Renal pelvis (tissue), 12 donors: ENCODE measurements at places on chromosomes 11 and 22.

- DNase-seq = no peak
Observed at GRCh38 chr11:127492029-127492428, 491.5 kb upstream of the KIRREL3 start.

GRCh38 chr22:25359601-25360261 is 140.3 kb downstream of the CRYBB2 start:
- DNase-seq = no peak

DNA sequence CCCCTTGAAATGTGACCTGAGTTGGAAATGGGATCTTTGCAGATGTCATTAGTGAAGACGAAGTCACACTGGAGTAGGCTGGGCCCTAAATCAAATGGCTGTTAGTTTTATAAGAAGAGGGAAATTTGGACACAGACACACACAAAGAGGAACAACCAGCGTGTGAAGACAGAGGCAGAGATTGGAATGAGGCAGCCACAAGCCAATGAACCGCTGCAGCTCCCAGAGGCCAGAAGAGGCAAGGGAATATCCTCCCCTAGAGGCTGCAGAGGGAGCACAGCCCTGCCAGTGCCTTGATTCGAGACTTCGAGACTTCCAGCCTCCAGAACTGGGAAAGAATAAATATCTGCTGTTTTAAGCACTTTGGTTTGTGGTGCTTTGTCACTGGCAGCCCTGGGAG is 484.5 kb downstream of the MN1 start:
- no peak for DNase-seq

GRCh38 chr22:41092023-41092817 is at the start of gene EP300:
EP300 (plus strand) TSS chr22:41092592; CDS start chr22:41093005, 413 bp downstream.
- DNase-seq = peak; percentile 84

- DNase-seq = no peak
Observed at GRCh38 chr22:32950366-32950765, 107.8 kb downstream of the SYN3 start.

DNA sequence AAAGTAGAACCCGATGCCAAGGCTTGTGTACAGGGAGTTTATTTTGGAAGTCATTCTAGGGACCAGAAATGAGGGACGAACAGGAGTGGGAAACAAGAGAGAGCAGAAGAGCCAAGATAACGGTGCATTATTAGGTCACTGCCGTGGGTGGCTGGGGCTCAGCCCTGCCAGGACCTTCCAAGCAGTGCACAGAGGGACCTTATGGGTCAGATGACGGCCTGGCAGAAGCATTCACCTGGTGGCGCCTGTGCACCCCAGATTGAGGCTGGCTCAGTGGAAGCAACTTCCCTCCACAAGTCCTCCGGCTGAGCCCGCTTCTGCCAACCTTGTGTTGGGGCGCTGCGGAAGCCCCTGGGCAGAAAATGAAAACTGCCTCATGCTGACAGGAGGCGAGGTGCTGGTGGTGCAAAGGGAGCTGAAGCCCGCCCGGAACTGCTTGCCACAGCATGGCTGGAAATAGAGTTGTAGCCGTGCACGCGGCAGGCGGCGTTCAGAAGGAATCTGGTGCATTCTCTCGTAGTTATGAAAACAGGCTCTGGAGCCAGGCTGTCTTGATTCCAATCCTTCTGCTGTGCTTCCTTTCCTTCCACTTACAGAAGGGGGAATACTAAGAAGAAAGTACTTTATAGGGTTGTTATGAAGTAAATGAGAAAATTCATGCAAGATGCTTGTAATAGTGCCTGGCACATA is 22.2 kb upstream of the TP53I11 start:
- DNase-seq = no peak

DNA sequence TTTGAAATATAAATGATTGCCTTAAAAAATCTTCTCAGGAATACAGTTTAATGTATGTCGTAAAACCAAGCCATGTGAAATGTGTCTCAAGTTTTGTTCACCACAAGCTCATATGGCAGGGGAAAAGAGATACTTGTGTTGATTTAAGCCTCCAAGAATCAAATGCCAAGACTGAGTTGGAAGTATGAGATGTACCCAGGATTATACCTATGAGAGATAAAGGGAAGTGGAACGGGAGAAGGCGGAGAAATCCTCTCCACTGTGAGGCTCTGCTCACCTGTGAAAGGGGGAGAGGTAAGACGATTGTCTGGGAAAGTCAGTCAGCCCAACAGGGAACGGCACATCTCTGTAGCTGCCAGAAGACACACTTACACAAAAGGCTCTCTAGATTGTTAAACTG is 124.8 kb downstream of the TRPC6 start:
- no peak for DNase-seq

DNA sequence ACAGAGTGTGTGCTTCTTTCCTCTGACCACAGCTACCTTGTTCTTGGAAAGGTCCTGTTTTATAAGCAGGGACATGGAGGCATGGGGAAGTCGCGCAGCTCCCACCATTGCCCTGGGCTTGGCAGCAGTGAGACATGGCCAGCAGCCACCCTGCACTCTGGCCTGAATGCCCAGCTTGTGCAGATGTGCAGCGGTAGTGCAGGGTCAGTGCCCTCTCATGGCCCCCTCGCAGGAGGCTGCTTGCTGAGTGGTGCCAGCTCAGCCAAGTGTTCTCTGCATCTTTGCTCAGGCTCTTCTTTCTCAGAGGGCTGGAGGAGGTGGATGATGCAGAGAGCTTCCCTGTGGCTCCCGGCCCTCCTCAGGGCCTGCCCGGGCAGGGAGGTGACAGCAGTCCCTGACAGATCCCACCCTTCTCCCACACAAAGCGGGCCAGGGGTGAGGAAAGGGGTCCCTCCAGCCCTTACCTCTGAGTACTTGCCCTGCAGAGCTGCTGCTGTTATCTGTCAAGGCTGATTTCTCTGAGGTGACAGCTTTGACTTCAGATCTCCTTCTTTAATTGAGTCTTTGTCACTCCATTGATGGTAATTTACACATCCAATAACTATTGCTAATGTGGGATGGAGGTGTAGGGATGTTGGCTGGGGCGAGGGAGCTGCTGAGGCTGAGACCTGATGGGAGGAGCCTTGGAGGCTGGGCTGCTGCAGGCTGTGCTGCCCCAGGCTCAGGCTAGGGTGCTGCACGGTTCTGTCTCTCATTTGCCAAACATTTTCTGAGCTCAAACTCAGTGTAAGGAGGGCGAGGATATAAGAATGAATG is 47.4 kb upstream of the B3GAT1 start:
- no peak for DNase-seq

- no peak for DNase-seq
Observed at GRCh38 chr11:72141066-72141465, 5.5 kb downstream of the FOLR3 start.

DNA sequence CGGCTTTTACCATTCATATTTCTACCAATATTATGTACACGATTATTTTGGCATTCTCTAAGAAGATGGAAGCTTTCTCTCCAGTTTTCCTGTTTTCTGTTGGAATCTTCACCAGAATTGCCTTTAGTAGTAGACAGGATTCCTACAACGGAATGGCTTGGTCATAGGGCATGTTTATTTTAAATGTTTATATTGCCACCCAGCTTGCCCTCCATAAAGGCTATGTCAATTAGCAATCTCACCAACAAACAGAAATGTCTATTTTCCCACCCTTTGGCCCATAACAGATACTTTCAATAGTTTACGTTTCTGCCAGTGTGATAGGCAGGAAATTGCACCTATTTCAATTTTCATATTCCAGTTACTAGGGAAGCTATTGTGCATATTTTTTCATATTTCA is 893.5 kb downstream of the NTM start:
- no peak for DNase-seq

DNA sequence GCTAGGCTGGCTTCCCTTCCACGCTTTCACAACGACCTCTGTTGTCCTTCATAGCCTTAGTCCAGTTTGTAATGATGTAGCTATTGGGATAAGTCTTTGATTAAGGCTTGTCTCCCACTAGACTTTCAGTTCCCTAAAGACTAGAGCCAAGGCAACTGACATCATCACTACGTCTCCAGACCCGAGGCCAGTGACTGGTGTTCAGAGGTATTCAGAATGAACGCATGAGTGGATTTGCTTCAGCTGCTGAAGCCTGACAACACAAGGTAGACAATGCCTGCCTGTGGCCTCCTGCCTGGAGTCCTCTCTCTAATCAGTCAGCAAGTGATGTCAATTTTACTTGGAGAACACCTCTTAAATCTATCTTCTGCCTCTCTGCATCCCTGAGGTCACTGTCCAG is 13.6 kb downstream of the EFCAB6 start:
- no peak for DNase-seq

DNA sequence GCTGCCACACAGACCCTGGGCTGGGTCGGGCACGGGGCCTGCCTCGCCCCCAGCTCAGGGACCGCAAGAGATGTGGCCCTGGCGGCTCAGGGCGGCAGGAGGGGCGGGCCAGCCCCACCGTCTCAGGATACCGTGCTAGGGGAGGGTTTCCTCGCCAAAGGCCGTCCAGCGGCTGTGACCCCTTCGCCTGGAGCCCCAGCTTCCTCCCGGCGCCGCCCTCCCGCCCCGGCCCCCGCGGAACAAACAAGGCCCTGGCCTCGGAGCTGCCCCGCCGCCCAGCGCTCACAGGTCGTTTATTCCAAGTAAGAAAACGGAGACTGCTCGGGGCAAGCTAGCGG is 543 bp upstream of the AP2A2 start:
- DNase-seq = no peak

- no peak for DNase-seq
Observed at GRCh38 chr11:84142411-84142810, 856.2 kb upstream of the CCDC90B start.

DNA sequence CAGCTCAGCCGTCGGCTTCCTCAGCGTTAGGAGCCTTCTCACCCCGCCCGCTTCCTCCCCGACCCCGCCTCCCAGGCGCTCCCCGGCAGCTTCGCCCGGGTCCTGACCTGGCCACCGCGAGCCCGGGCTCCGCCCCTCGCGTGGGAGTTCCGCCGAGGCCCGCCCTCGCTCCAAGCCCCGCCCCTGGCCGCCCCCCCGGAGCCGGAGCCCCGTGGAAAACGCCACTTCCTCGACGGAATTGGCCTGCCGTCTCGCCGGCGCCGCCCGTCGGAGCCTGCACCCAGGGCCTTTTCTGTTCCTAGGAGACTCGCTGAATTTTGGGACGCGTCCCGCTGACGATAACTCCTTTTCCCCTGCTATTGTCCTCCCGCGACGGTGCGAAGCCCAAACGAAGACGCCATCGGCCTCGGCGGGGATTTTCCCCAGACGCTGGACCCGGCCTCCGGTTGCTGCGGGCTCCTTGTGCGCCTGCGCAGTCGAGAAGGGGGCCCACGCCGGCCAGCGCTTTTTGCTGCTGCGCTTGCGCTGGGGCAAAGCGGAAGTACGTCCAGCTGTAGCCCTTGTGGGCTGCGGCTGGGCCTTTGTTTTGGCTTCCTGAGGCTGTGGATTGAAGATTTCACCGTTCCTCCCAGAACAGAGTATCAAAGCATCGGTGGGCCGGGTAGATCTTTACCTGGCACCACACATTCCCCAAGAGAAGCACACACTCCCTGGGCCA is 10.0 kb downstream of the RELA start:
- peak; percentile 93 for DNase-seq

DNA sequence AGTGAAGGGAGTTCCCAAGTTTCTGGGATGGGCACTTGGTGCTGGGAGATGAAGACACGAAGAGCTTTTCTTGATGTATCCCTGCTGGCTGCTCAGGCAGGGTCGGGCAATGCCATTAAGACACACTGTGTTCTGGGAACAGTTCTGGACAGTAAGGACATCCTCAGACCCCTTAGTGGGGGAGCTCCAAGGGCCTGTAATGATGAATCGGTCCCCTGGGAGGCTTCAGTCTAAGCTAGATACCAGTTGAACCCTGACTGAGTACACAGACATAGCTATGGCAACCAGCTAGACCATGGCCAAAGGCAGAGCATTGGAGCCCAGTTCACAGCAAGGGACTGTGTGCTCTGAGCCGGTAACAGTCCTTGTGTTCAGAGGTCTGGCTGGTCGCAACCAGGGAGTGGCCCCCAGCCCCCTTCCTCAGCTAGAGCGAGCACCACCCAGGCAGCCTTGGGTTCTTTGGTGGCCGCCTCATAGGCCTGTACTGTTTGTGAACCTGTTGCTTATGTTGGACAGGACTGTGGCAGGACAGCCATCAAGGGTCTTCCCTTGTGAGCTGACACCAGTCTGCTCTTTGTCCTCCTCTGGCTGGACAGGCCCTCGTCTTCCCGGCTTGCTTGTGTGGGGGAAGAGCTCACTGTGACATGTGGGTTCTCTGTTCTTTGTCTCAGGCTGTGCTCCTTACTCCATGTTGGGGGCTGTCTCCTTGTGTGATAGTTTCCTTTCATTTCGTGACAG is 25.0 kb downstream of the MED15 start:
- no peak for DNase-seq

GRCh38 chr11:4539603-4540219 is 5.3 kb upstream of the OR52M1 start:
- peak; percentile 4 for DNase-seq

DNA sequence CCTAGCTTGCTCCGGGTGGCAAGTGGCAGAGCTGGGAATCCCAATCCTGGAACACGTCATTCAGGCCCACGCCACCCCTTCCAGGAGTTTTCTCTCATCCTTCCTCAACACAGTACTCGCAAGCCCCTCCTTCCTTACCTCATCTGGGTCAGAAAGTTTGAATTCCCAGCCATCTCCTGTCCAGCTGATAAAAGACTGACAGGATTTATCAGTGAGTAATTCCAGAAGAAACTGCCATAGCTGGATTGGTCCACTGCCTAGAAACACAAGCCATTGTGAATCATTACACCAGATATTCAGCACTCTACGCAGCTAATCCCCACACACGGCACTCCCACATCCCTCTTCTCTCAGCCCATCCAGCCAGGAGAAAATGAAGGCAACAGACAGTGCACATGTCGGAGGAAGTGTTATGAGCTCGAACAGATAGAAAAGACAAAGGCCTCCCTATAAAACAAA is 124.0 kb downstream of the ETS1 start:
- peak; percentile 41 for DNase-seq

- no peak for DNase-seq
Observed at GRCh38 chr22:25569983-25570382, 5.5 kb downstream of the GRK3 start.

- no peak for DNase-seq
Observed at GRCh38 chr22:21984793-21985192, 2.2 kb upstream of the TOP3B start.

GRCh38 chr11:19953909-19954308 is 206.4 kb downstream of the DBX1 start:
- DNase-seq = no peak

- no peak for DNase-seq
Observed at GRCh38 chr22:28207281-28208030, 288.4 kb upstream of the PITPNB start.

- DNase-seq = no peak
Observed at GRCh38 chr22:23237841-23238240, 57.5 kb downstream of the BCR start.

DNA sequence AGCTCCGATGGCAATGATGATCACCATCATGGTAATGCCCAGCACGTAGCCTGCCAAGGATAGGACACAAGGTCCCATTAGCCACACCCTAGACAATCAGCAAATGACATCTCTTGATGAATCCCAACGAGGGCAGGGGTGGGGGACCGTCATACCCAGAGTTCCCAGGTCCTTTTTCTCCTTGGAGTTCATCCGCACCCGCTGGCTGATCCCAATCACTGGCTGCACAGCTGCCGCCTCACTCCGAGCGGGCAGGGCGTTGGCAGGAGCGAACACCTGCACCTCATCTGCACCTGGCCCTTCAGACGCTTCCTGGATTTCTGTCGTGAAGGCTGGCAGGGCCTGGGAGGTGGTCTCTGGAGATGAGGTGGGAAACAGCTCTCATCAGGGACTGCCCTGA is 2.9 kb downstream of the PIK3IP1 start:
- no peak for DNase-seq
